A549 treated with RU486 at 1 μM for 4 hours (cell line): ENCODE measurements at places on chromosomes 5 and 9. TPM values are rescaled to one million over a fixed set of nuclear protein-coding genes. Genes with fewer than 3 reads are reported as not detected.

Gene NR4A3
- 1.1 to 3.5 TPM (median 2.6 TPM) in 5 replicates for total RNA-seq

Gene SLC27A4
- total RNA-seq: 32.1 to 49.1 TPM (median 43.3 TPM) in 5 replicates

Gene CDH10
- 0.15 to 0.45 TPM (median 0.22 TPM) in 5 replicates for total RNA-seq

Gene RMRP
- 8.3 to 13.4 TPM (median 12.5 TPM) in 3 of 5 replicates, not detected in the others for total RNA-seq

Gene CNTLN
- 2.4 to 7.0 TPM (median 5.7 TPM) in 5 replicates for total RNA-seq

Gene GPR151
- not detected in 5 replicates for total RNA-seq

Gene PTPRD
- total RNA-seq: 0.11 to 0.49 TPM (median 0.35 TPM) in 5 replicates

Gene PCSK1
- total RNA-seq: 0.35 to 0.97 TPM (median 0.67 TPM) in 5 replicates

Gene FOXD4L5
- 0.05 to 0.10 TPM in 2 of 5 replicates, not detected in the others for total RNA-seq

Gene ANXA2R
- 1.9 to 3.0 TPM (median 2.2 TPM) in 5 replicates for total RNA-seq

Gene DBH
- not detected in 5 replicates for total RNA-seq

Gene ANKRD18A
- 4.9 to 11.4 TPM (median 10.5 TPM) in 5 replicates for total RNA-seq

Gene PPWD1
- 14.4 to 21.7 TPM (median 17.7 TPM) in 5 replicates for total RNA-seq

Gene FOXD1
- total RNA-seq: 13.0 to 22.7 TPM (median 21.2 TPM) in 5 replicates

Gene CCDC171
- total RNA-seq: 0.15 to 0.51 TPM (median 0.44 TPM) in 5 replicates

Gene QRFP
- not detected in 5 replicates for total RNA-seq
